Cardiac ventricle fibroblast (primary cell): ENCODE measurements at places on chromosomes 16 and 17. TPM values are rescaled to one million over a fixed set of nuclear protein-coding genes. Genes with fewer than 3 reads are reported as not detected.

The NPIPA7 gene
- 4.7 and 7.4 TPM in 2 replicates for total RNA-seq

The CLEC18A gene
- total RNA-seq = 0.24 and 0.25 TPM in 2 replicates

The KRT33B gene
- total RNA-seq = not detected in 2 replicates

The BAIAP3 gene
- 0.15 and 0.37 TPM in 2 replicates for total RNA-seq

The PRR11 gene
- total RNA-seq = 3.8 and 4.1 TPM in 2 replicates

The TMC8 gene
- total RNA-seq = not detected in 2 replicates
